ENCODE measurements at places on chromosomes 5 and 9.

DNA sequence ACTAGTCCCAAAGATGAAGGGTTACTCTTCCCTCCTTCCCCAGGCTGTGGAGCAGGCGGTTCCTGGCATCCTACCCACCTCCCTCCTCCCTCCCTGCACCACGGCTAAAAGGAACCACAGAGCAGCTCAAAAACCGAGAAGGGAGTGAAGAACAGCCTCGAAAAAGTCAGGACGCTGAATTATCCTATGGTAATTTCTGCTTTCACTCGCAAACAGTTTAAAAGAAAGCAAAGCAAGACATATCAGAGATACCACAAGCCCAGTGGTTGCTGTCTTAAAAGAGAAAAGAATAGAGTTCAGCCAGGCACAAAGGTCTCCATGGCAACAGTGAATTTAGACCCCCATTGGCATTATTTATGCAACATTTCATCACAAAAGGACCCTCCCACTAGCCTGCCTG, 315.4 kb downstream of the CTNND2 start:
- no peak for DNase-seq

GRCh38 chr5:104903941-104904340, 1341.4 kb upstream of the NUDT12 start:
- DNase-seq, result no peak

GRCh38 chr9:91567642-91568274, 144.1 kb upstream of the NFIL3 start:
- DNase-seq, result no peak

DNA sequence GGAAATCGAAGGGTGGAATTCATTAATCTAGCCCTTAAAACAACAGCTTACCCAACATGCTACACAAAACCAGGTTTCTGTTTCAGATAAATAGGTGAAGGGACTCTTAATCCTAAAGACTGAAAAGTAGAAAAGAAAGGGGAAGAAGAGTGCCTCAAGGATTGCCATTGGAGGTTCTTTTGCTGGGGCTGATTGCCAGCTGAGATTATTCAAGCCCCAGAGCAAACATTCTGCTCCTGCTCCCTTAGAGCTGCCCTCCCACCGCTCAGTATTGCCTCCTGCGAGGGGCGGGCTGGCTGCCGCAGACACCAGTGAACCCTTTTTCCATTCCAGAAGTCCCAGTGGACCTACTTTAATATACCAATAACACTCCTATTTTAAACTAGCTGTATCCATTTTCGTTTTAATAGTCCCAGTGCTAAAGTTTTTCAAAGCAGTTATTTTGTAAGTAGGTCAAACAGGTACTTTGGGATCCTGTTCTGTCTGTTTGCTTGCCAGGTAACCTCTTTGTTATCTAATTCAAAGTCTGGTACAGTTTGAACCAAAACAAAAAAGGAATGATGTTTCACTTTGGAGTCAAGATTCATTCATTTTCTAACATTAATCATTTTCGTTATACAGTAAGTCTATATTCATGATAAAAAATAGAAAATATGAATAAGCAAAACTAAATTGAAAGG, 38.6 kb downstream of the HMGCS1 start:
- DNase-seq, result no peak

- no peak for DNase-seq
Observed at GRCh38 chr5:179827680-179828079, 7.0 kb downstream of the SQSTM1 start.

DNA sequence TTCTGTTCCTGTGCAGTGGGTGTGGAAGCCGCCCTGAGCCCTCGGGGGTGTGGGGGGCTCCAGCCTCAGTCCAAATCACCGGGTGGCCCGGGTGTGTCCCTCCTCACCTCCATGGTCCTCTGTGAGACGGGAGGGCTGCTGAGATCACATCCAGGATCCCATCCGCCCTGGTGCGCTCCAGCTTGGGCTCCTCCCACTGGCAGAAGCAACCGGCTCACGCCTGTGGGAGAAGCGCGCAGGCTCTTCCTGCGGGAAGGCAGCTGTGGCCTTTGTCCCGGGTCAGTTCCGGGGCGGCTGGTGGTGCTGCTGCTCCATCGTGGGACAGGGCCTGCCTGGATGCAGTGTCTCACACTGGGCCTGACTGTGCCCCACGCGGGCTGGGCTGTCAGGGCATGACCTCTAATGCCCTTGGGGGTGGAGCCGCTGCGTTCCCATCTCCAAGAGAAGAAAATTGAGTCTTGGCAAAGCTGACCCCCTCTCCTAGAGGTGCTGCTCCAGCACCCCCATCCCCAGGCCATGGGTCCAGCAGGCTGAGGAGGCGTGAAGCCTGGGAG, 18.5 kb downstream of the OLFM1 start:
- no peak for DNase-seq

DNA sequence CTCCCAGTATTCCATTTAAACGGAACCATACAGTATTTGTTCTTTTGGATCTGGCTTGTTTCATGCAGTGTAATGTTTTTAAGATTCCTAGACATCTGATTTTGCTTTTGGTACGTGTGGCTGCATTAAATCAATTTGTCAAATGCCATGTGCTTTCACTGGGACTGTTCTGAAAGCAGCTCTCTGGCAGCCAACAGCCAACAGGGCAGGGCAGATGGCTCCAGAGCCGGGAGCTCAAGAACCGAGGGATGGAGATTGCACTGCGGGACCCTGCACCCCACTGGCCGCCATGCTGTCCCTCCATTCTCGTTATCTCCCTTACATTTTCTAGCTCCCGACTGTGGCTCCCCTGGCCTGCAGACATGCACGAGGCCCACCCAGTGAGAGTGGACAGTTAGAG, 33.4 kb upstream of the AIF1L start:
- no peak for DNase-seq

DNA sequence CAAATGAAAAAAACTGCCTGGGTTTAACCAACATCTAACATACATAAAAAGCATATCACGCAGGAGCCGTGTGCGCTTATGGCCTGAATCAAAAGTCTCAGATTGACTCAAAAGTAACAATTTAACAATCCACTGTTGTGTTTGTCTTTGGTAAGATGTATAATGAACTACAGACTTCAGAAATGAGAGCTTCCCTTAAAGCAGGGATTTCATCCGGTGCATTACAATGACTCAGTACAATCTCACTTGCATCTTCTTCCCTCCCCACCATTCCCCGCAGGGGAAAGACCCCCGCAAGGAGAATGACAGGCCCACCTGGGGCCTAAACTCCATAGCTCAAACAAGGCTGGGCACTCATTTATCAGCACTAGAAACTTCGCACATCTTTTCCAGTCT, 1.4 kb downstream of the ZFR start:
- DNase-seq, result no peak

- no peak for DNase-seq
Observed at GRCh38 chr5:67954351-67954750, 261.2 kb upstream of the PIK3R1 start.

- DNase-seq, result no peak
Observed at GRCh38 chr9:104769655-104770054, 5.7 kb downstream of the NIPSNAP3B start.

- DNase-seq, result no peak
Observed at GRCh38 chr9:94120854-94121376, 36.7 kb downstream of the PTPDC1 start.

- DNase-seq, result no peak
Observed at GRCh38 chr5:142896325-142897007, 126.3 kb downstream of the ARHGAP26 start.

DNA sequence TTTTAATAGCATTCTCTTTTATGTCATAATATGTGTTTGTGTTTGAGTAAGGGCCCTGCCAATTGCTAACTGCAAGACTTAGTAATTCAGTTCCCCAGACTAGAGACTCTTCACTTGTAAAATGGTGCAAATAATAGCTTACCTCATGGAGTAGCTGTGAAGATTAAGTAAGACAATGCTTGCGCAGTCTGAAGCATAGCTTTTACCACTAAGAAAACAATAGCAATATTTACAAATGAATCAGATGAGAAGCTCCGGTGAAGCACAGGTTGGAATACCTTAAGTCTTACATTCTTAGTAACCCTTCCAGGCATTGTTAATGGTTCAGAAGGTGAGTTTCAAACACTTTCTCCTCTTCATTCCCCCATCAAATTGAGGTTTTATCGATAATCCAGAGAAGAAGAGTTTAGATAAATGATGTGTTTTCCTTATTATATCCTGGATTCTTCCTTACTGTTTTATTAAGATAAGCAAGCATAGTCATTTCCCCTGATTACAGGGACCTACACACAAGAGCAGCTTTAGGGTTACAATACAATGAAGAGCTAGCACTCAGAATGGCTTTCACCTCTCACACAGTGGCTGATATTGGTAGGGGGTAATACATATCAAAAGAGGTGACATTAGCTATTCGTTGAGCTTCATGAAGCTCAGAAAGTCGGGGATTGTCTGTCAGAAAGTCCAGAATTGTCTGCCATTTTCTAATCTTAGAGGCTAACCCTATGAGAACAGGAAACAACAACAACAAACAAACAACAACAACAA, 96.4 kb upstream of the EDIL3 start:
- no peak for DNase-seq

DNA sequence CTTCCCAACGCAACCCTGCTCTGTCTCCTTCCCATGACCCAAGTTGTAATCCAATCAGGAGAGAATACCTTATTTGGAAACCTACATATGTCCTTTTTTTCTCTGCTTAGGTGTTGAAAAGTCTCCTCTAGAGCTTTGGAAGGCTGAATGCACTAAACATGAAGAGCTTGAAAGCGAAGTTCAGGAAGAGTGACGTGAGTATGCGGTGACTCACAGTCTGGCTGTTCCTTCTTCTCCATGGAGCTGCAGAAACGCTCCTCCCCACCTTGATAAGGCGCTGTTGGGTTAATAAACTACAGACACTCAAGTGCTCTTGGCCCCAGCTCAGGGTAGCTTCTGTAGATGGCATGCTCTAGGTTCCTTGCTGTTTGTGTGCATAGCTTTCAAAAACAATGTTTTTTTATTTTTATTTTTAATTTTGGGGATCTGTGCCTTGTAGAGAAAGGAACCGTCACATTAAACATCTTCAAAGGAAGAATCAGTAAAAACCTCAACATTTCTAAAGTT, 30.7 kb downstream of the RAI14 start:
- DNase-seq, result no peak

- no peak for DNase-seq
Observed at GRCh38 chr9:113620377-113621161, 157.0 kb downstream of the RGS3 start.

All from activated CD4-positive, CD25-positive, alpha-beta regulatory T cell treated with anti-CD3 and anti-CD28 coated beads, Interleukin-2, amount 50 U/mL, for 16 hours (primary cell).